ENCODE measurements at places on chromosomes 16 and 17.
A peak's percentile ranks its signal among the peaks of the same experiment; 100 is the strongest.

GRCh38 chr17:49915670-49916069 lies 53.3 kb upstream of the DLX4 start:
- DNase-seq, result no peak

- DNase-seq, result no peak
These were observed 35.9 kb downstream of the FZD2 start for GRCh38 chr17:44593156-44593555.

DNA sequence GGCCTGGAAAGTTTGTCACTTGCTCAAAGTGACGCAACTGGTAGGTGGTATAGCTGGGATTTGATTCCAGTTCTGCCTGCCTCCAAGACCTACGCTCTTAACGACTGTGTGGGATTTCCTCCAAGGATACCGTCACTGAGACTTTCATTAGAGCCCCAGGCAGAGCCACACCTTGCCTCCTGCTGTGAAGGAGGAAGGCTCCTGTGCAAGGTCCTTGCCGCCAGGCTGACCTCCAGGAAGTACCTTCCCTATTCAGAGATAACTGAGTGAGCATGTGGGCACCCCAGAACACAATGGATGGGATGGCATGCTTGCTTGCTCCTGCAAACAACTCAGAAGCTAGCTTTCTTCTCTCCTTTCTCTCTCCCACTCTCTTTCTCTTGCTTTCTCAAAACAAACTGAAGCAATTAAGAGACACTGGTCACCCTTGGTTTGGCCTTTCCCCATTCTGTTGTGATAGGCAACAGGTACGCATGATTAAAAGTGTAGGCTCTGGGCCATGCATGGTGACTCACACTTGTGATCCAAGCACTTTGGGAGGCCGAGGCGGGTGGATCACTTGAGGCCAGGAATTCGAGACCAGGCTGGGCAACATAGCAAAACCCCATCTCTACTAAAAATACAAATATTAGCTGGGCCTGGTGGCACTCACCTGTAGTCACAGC lies 30.7 kb downstream of the CACNG3 start:
- DNase-seq, result no peak

DNA sequence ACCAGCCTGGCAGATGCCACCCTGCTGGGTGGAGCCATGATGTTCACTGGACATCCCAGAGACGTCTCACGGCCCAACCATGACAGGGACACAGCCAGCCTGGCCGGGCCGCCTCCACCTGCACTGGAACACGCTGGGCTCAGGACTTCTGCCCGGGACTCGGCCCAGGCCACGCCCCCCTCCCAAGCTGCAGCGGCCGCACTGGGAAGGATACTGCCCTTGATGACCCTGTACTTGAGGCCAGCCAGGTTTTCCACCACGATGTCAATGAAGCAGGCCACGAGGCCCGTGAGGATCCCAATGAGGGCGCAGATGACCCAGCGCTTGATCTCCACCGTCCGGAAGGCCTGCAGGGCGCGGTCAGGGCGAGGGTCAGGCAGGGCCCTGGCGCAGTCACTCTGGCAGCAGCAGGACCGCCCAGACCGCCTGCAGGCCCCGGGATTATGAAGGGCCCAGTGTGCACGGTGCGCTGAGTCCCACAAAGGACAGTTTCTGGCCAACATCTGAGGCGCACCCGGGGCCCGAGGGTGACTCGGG lies 14.2 kb downstream of the CLCN7 start:
- DNase-seq, result peak; percentile 60

GRCh38 chr17:43536236-43536992 lies 9.7 kb downstream of the ETV4 start:
- DNase-seq, result no peak

DNA sequence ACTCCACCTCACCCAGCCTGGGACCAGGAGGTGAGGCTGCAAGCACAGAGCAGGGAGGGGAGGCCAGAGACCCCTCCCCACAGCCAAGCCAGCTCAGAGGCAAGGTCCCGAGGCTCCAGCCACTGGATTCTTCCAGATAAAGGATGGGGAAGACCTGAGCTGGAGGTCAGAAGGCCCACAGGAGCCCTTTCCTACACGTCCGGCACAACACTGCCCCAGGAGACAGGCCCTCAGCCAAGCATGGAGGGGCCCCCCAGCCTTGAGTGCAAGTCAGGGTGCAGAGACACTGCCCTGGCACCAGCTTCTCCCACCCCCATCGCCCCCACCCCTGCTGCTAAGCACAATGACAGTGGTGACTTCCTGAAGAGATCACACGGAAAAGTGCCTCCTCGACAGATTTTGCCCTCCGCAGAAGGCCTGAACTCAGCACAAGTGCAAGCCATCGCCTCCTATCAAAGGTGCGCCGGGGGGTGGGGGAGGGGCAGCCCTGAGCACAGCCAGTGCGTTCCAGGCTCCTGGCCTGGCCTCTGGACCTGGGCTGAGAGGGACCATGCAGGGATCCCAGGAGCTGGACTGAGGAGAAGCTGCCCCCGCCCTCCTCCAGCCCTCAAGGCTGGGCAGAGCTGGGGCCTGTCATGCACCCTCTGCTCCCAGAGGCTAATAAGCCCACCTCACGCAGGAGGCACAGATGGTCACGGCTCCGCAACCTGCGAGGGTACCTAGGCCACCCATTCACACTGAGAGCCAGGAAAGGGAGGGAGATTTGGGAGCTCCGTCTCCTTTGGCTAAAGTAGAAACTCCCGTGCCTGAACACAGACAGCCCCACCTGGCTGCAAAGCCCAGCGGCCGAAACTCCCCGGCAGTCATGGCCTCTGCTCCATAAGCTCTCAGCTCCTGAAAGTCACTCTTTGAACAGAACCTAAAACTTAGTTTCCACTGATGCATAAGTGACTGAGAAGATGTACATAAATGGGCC lies 2.7 kb downstream of the MAFG start:
- no peak for DNase-seq

GRCh38 chr17:15431196-15431595 lies 36.2 kb downstream of the CDRT4 start:
- no peak for DNase-seq

GRCh38 chr17:29295420-29295819 lies 1.5 kb upstream of the NUFIP2 start:
- DNase-seq, result no peak

- DNase-seq, result no peak
These were observed 155.3 kb downstream of the CYB561 start for GRCh38 chr17:63290784-63291183.

DNA sequence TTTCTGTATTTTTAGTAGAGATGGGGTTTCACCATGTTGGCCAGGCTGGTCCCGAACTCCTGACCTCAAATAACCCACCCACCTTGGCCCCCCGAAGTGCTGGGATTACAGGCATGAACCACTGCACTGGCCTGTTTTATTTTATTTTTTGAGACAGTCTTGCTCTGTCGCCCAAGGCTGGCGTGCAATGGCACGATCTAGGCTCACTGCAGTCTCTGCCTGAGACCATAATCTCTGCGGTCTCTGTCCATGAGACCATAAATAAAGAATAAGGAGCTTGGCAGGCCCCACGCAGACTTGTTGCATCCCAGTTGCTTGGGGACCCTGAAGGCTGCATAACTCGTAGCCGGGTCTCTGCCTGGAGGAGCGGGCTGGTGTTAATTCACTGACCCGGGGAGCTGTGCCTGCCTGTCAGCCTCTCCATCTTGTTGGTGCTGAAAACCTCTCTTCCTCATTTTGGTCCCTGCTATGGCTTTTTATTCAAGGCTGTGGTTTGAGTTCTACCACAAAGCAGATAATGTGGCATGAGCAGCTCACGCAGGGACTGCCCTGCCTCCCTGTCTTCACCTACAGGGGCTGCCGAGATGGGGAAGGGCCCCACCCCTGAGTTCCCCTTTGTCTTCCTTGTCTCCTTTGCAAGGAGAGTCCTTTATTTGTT lies 82.1 kb downstream of the MSI2 start:
- DNase-seq, result no peak

DNA sequence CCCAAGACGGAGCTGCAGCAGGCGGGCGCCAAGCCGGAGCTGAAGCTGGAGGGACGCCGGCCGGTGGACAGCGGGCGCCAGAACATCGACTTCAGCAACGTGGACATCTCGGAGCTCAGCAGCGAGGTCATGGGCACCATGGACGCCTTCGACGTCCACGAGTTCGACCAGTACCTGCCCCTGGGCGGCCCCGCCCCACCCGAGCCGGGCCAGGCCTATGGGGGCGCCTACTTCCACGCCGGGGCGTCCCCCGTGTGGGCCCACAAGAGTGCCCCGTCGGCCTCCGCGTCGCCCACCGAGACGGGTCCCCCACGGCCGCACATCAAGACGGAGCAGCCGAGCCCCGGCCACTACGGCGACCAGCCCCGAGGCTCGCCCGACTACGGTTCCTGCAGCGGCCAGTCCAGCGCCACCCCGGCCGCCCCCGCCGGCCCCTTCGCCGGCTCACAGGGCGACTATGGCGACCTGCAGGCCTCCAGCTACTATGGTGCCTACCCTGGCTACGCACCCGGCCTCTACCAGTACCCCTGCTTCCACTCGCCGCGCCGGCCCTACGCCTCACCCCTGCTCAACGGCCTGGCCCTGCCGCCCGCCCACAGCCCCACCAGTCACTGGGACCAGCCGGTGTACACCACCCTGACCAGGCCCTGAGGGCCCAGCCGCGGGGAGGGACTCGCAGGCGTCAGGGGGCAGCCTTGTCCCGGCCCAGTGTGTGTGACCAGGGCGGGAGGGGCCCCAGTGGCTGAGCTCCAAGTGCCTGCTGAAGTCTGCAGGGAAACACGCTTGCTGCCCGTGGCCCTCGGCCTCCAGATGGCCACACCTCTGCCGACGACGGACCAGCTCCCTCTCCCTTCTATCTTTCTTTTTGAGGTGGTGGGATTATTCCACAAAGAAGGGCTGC lies 3.4 kb downstream of the SOX8 start:
- no peak for DNase-seq

DNA sequence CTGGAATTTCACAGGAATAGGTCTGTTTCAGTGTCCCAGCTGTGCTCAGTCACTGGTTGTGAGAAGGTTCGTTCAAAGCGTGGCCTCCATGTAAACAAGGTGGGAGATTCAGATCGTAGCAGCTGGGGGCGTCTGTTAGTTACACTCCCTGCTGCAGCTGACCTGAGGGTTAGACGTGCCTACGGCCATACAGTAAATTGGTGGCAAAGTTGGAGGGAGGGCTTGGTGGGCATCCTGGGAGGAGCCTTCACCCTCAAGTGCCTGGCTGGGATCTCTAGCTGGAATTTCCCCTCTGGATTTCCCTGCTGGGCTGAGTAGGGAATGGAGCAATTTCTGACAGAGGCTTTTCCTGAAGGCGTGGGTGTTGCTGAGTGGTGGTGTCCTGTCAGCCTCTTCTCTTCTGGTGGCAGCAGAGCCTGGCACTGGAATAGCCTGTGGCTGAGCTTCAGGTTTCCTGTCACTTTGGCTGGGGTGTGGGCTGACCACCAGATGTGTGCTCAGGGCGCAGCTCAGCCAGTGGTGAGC lies 6.4 kb downstream of the FCSK start:
- DNase-seq, result no peak

GRCh38 chr17:76204277-76204676 lies 36.0 kb downstream of the RNF157 start:
- DNase-seq, result no peak
